Stimulated activated naive CD4-positive, alpha-beta T cell (primary cell): ENCODE measurements at places on chromosomes 16 and 17.

DNA sequence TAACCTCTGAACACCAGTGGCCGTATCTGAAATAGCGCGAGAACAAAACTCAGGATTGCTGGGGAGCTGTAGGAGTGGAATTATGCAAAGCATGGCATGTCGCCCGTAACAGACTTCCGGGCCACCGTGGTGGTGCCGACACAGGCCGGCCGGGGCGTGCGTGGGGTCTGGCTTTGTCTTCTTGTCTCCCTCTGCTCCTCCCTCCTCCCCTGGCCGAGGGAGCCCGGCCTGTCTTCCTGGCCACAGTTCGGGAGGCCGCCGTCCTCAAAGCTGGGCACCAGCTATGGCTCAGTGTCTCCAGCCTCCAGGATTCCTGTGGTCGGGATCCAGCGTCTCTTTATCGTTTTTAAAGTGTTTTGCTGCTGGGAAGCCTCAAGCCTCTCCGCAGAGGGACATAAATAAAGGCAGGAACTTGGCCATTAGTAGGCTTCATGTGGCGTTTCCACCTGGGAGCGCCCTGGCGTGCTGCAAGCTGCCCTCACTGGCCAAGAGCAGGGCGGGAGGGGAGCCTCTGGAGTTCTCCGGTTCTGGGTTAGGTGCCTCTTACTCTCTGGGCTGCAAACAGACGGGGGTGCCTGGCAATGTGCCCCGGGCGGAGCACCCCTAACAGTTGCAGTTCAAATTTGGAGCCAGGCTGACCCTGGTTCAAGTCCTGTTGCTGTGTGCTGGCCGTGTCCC lies 22.0 kb upstream of the NPTX1 start:
- DNase-seq, result no peak

DNA sequence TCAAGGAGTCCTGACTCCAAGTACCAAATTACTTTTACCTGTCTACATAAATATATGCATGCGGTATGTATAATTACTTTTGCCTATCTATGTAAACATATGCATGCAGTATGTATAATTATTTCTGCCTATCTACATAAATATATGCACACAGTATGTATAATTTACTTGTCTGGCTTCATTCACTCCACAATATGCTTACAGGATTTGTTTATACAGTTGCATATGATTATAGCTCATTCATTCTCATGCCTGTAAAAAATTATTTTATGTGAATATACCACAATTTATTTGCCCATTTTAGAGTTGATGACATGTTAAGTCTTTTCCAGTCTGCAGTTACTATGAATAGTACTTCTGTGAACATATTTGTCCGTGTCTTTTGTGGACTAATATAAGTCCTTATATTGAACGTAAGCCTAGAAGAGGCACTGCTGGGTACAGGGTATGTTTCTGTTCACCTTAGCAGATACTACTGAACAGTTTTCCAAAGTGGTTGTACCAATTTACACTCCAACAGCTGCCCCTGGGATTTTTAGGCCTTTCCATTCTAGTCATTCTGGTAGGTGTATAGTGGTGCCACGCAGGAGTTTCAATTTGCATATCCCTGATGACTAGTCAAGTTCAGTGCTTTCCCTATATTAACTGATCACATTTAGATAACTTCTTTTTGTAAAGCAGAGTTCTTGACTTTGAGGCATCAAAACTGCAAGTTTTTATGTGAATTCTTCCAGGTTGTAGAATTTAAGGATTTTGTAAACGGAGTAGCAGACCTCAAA lies 47.0 kb downstream of the MARVELD3 start:
- no peak for DNase-seq

- DNase-seq, result no peak
Measured at GRCh38 chr16:49494891-49495566, 121.4 kb downstream of the C16orf78 start.

DNA sequence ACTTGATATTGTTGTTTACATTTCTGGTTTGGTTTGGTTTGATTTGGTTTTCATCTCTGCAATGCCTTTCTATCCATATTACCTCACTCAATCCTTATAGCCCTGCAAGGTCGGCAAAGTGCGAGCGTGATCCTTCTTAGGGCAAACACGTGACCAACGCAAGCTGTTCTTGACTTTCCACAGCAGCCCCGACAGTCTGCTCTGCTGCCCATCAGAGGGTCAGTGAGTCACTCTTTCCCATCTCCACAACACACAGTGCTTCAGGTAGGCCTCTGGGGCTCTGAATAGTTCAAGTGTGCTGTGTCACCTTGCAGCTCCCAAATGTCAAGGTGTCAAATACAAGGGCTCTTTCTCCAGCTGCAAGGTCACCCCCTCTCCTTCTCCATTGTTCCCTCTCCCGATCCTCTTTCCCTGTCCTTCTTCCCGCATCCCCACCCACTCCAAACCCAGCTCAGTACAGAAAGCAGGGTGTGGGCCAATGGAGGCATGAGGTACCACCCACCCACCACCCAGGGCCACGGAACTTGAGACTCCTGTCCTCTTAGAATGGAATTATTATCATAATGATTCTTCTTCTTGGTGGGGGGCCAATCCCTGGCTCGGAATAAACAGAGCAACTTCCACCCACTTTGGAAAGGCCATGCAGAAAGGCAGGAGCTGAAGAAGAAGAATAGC lies 139.7 kb downstream of the SLC39A11 start:
- DNase-seq, result no peak

- DNase-seq, result no peak
Measured at GRCh38 chr16:23134274-23134673, 15.0 kb downstream of the USP31 start.

DNA sequence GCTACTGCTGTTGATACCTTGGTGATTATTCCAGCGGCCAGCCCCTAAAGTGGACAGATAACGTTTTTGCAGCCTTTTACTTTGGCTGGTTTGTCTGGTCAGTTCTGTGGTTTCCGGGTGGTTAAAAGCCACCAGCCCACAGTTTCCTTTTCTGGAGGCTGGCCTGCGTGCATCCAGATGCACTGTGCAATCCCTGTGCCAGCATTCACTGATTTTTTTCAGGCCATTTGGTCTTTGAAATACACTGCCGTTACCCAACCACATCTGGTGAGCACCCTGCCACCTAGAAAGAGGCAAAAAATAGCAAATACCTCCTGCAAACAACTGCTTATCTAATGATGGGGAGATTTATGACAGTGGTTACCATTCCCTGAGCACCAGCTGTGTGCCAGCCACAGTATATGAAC lies 797 bp downstream of the NUDT7 start:
- DNase-seq, result no peak

DNA sequence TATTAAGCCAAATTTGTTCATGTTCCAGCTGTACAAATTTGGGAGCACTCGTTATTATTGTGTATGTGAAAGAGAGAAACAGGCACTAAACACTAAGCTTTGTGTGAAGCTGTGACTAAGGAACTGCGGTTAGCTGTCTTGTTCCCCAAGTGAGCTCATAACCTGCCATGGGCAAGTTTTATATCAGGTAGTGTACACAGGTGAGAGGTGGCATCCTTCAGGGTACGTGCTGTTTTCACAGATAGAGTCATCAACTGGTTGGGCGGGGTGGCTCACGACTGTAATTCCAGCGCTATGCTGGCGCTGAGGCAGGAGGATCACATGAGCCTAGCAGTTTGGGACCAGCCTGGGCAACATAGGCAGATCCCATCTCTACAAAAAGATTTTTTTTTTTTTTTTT lies 2.8 kb downstream of the DNAJA3 start:
- DNase-seq, result no peak

- DNase-seq, result no peak
Measured at GRCh38 chr16:26186091-26186615, 494.4 kb downstream of the HS3ST4 start.

GRCh38 chr17:40348136-40348504 lies 16.4 kb downstream of the GJD3 start:
- DNase-seq, result no peak

GRCh38 chr17:37725021-37725595 lies 19.8 kb downstream of the HNF1B start:
- no peak for DNase-seq

DNA sequence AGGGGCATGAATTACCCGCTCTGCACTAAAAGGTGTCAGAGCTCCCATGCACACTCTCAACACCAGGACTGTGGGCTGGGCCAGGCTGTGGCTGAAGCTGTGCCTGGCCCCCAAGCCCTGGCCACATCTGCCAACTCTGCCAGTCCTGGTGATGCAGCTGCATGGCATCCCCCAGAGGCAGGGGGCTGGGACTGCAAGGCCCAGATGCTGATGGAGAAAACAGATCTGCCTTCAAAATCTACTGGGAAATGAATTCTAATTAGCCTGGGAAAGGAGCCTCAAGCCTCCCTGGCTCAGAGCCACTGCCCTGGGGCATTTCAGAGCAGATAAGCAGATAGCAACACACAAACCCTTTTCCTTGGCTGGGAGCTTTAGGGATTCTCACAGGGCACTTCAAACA lies 3.4 kb downstream of the CHST6 start:
- no peak for DNase-seq

- DNase-seq, result no peak
Measured at GRCh38 chr17:77649717-77650211, 308.7 kb upstream of the TNRC6C start.

- no peak for DNase-seq
Measured at GRCh38 chr17:80453126-80453997, 23.0 kb downstream of the NPTX1 start.

DNA sequence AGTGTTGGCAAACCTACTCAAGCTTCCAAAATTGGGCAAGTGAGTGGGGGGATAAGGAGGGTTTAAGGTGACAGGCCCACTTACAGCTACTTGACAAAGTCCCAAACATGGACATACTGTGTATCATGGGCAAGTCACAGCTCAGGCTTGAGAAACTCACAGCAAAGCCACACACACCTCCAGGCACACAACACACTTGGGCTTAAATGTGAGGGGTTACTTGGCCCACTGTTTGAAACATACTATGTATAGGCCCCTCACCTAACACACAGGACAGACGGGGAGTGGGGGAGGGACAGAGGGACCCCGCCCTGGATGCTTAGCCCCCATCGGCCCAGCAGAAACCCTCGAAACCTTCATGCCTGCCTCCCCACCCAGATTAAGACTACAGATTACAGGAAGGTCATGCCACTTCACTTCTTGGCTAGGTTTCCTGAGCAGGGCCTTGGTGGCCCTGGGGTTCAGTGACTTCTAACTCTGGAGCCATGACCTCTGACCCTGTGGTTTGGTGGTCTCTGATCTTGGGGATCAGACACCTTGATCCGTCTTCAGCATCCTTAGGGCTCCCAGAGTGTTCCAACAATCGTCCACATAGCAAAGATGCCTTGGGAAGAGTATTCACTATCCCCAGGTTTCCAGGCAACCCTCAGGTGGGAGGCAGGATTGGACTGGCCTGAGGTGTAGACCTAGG lies 2.3 kb upstream of the SAMD14 start:
- no peak for DNase-seq

DNA sequence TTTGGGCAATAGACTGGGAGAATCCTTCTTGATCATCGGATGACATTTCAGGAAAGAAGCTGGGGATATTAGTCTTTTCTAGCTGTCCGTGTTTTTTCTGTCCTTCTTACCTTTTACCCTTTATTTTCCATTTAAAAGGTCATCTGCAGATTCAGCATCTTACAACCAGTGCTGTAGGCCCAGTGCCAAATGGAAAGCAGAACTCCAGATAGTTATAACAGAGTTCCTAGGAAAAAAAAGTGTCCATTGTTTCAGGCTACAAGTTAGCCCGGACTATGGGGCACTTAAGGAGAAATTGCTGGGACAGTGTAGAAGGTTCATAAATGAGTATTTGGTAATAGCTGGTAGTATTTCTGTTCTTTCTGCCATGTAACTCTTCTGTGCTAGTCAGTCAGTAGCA lies 28.4 kb downstream of the LDHD start:
- no peak for DNase-seq

- DNase-seq, result no peak
Measured at GRCh38 chr16:82960918-82961317, 334.1 kb downstream of the CDH13 start.

DNA sequence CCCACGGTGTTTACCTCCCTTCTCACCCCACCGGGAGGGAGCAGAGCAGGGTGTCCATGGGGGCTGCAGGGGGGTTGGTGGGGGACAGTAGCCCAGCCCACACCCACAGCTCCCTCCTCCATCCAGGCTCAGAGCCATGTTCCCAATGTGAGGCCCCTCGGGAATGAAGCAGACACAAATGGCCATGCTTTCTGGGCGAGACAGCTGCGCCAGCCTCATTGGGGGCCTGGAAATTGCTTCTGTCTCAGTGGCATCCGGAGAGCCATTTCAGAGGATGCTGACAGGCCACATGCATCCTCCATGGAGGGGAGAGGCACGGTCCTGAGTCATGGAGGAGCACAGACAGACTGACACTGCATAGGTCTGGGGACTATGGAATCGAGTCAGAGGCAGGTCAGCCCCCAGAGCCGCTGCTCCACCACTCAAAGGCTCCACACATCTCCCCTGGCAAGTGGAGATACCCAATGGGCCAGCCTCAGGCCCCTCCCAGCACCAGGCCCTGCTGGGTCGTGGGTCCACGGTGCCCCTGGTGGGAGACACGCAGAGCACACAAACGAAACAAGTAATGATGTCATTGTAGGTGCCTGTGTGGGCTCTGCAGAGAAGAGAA lies 59.6 kb upstream of the ENPP7 start:
- no peak for DNase-seq

GRCh38 chr17:74923538-74924249 lies 379 bp upstream of the OTOP2 start:
- peak; percentile 71 for DNase-seq

DNA sequence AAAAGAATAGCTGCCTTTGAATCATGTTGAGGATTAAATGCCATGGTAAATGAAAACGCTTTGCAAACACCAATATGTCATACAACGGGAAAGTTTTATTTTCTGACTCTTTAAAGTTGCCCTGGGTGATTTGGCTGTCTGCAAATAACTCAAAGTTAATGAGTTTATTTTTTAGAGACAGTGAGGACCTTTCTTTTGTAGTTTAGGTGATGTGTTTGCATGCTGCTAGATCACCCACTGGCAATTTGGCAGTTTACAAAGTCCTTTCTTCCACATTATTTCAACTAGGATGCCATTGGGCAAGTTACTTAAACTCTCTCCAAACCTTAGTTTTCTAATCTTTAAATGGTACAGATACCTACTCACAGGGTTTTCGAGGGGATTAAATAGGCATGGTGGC lies 37.8 kb downstream of the GDE1 start:
- no peak for DNase-seq

- DNase-seq, result peak; percentile 63
Measured at GRCh38 chr17:39676198-39676819, 8.1 kb downstream of the PNMT start.

- DNase-seq, result no peak
Measured at GRCh38 chr16:69013991-69014390, 91.5 kb upstream of the HAS3 start.

- no peak for DNase-seq
Measured at GRCh38 chr17:2721603-2722002, 10.0 kb upstream of the CLUH start.

GRCh38 chr17:70106551-70106950 lies 31.5 kb downstream of the KCNJ16 start:
- no peak for DNase-seq

GRCh38 chr16:89033304-89033703 lies 56.3 kb upstream of the CBFA2T3 start:
- DNase-seq, result no peak

GRCh38 chr17:10294180-10294579 lies 78.6 kb downstream of the MYH13 start:
- DNase-seq, result no peak

GRCh38 chr17:17784657-17785267 lies 52.0 kb downstream of the SREBF1 start:
- DNase-seq, result peak; percentile 32

GRCh38 chr17:63390090-63390489 lies 56.0 kb downstream of the CYB561 start:
- DNase-seq, result no peak

- DNase-seq, result no peak
Measured at GRCh38 chr17:18362698-18363100, 651 bp downstream of the SHMT1 start.
